Muscle of leg (tissue), 16 donors: ENCODE measurements at places on chromosomes 1 and 21. TPM values are rescaled to one million over a fixed set of nuclear protein-coding genes. Genes with fewer than 3 reads are reported as not detected.

ROR1 gene
- 10.5 TPM for total RNA-seq

GRCh38 chr1:241611063-241611462 lies 29.1 kb downstream of the CHML start:
- DNase-seq: peak; percentile 72
- H3K27ac ChIP-seq: no peak overlapping the region
- H3K4me1 ChIP-seq: no peaks in the 10 kb centered on the region

DNA sequence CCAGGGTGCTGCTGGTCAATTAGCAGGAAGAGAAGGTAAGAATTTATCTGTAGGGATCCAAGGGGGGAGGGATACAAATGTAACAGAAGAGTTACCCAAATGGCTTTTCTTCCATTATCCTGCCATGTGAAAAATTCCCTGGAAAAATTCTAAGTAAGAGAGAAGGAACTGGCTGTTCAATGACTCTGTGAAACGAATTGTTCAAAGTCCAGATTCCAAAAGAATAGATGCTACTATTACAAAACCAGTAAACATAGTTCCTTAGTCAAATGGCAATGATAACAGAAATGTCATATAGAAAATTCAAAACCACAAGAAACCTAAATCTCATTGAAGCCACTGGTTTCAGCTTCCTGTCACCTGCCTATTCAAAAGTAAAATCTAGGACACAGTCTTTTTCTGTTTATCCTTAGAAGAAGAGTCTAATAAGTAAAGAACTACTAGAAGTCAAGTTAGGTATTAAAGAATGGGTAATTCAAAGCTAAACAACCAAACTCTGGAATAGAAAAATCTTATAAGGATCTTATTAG lies 102.6 kb downstream of the ZNF644 start:
- no peak for DNase-seq
- H3K4me3 ChIP-seq: no peak overlapping the region
- no peaks in the 10 kb centered on the region for H3K4me1 ChIP-seq
- no peaks in the 10 kb centered on the region for H3K27me3 ChIP-seq

SPATA1 gene
- total RNA-seq: 1.8 TPM

- no peak overlapping the region for H3K4me3 ChIP-seq
- no peaks in the 10 kb centered on the region for H3K36me3 ChIP-seq
- H3K27me3 ChIP-seq: no peaks in the 10 kb centered on the region
- H3K27ac ChIP-seq: peak overlapping the region; percentile 1
- H3K4me1 ChIP-seq: peaks cover 12% of the 10 kb centered on the region
- DNase-seq: peak; percentile 50
These were observed 86.8 kb downstream of the LRRC8C start for GRCh38 chr1:89719502-89720306.
